ENCODE measurements at places on chromosomes 6 and 20. TPM values are rescaled to one million over a fixed set of nuclear protein-coding genes. Genes with fewer than 3 reads are reported as not detected.

DNA sequence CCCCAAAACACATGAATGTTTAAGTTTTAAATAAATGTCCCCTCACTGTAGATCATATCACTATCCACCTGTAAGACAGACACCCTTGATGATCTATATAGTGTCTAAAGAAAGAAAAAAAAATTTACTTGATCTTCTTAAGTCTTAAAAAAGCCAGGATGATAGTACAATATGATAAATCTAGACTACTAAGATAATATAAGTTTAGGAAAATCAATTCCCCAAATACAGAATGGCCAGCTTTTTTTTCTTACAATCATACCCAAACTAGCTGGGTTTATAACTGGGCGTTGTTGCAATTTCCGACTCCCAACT is 14.4 kb downstream of the ZNF217 start:
- peak overlapping the region; percentile 69 for H3K27ac ChIP-seq
- no peak for DNase-seq
- H3K27me3 ChIP-seq = no peaks in the 10 kb centered on the region
- peak overlapping the region; percentile 79 for H3K4me3 ChIP-seq

DNA sequence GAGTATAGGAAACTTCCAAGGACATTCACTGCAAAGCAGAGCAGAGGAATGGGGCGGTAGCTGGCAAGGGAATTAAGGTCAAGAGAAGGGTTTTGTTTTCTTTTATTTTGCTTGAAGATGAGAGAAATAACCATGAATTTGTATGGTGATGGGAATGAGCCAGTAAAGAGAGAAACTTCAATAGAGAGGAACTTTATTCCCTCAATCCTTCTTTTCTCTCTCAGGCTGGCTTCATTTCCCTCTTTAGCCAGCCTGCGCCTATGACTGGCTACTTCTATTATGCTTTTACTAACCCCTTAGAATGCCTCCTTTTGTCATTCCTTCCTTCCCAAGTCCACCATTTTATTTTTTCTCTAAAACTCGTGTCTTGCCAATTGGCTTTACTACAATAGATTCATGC is 101.4 kb upstream of the CEP85L start:
- DNase-seq = no peak
- H3K27ac ChIP-seq = no peak overlapping the region
- H3K4me3 ChIP-seq = no peak overlapping the region
- H3K4me1 ChIP-seq = no peaks in the 10 kb centered on the region
- no peaks in the 10 kb centered on the region for H3K36me3 ChIP-seq
- H3K27me3 ChIP-seq = no peaks in the 10 kb centered on the region

- no peaks in the 10 kb centered on the region for H3K27me3 ChIP-seq
- H3K4me3 ChIP-seq = no peak overlapping the region
- no peak overlapping the region for H3K27ac ChIP-seq
- no peaks in the 10 kb centered on the region for H3K36me3 ChIP-seq
These were observed 146.7 kb upstream of the LRFN2 start for GRCh38 chr6:40733770-40734396.

DNA sequence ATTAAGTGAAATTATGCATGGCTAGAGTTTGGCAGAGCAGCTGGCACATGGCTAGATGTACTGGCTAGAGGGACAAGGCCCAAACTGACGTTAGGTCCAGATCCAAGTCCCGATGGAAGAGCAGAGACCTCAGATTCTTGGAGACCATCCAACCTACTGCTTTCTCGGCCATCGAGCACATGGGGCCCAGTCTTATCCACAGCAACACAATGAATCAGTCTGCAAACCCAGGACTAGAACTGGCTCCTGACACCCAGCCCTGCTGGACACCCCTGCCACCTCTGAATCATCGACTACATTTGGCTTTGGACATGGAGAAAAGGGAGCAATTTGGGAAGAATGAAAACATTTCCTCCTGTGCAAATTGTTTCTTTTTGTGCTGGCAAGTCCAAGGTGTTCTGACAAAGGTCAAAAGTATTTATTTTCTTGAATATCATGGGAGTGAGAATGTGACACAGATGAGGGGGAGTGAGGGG is 23.9 kb upstream of the YWHAB start:
- H3K4me1 ChIP-seq = no peaks in the 10 kb centered on the region
- H3K4me3 ChIP-seq = no peak overlapping the region
- H3K27me3 ChIP-seq = no peaks in the 10 kb centered on the region
- DNase-seq = no peak
- H3K36me3 ChIP-seq = no peaks in the 10 kb centered on the region

- H3K27ac ChIP-seq = no peak overlapping the region
- no peak overlapping the region for H3K4me3 ChIP-seq
- peaks cover 27% of the 10 kb centered on the region for H3K4me1 ChIP-seq
- H3K27me3 ChIP-seq = no peaks in the 10 kb centered on the region
- H3K36me3 ChIP-seq = no peaks in the 10 kb centered on the region
- no peak for DNase-seq
These were observed 22.2 kb upstream of the SNRPB2 start for GRCh38 chr20:16707674-16708073.

GRCh38 chr6:27897580-27898206 is 14.5 kb downstream of the OR2B2 start:
- H3K27ac ChIP-seq = peak overlapping the region; percentile 15
- H3K4me3 ChIP-seq = no peak overlapping the region
- no peaks in the 10 kb centered on the region for H3K36me3 ChIP-seq

- H3K27ac ChIP-seq = no peak within 1 kb of the TSS
- H3K36me3 ChIP-seq = no peaks in the 10 kb centered on the region
- no peak within 1 kb of the TSS for H3K4me3 ChIP-seq
- no peak for DNase-seq
- H3K27me3 ChIP-seq = no peaks in the 10 kb centered on the region
These were observed at the start of gene ADGB for GRCh38 chr6:146598772-146599405. ADGB (plus strand) TSS chr6:146598972; CDS start chr6:146599041, 69 bp downstream.

DNA sequence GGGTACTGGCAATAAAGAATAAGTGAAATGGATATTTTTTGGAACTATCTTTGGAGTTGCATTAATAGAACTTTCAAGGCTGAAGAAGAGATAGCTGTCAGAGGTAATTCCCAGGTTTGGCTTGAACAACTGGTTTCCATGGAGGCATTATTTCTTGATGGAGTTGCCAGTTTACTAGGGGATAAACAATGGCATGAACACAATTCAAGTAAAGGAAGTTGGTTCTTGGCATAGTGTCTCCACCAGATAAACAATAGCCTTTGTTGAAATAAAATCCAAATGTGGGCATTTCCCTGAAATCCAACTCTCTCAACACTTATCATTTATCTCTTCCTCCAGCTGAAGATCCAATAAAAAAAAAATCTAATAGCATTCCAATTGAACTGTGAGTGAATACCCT is 454.9 kb downstream of the C6orf118 start:
- no peaks in the 10 kb centered on the region for H3K27me3 ChIP-seq
- no peaks in the 10 kb centered on the region for H3K36me3 ChIP-seq

Gene MYBL2
- 175 TPM for total RNA-seq

GRCh38 chr20:57770852-57771720 is 61.3 kb upstream of the PMEPA1 start:
- H3K36me3 ChIP-seq = no peaks in the 10 kb centered on the region
- H3K27ac ChIP-seq = no peak overlapping the region
- H3K4me3 ChIP-seq = no peak overlapping the region
- H3K4me1 ChIP-seq = no peaks in the 10 kb centered on the region
- no peak for DNase-seq

GRCh38 chr6:13927203-13927602 is 2.5 kb downstream of the RNF182 start:
- no peak overlapping the region for H3K27ac ChIP-seq
- H3K4me3 ChIP-seq = no peak overlapping the region
- DNase-seq = no peak
- H3K4me1 ChIP-seq = peaks cover 3% of the 10 kb centered on the region
- no peaks in the 10 kb centered on the region for H3K36me3 ChIP-seq

DNA sequence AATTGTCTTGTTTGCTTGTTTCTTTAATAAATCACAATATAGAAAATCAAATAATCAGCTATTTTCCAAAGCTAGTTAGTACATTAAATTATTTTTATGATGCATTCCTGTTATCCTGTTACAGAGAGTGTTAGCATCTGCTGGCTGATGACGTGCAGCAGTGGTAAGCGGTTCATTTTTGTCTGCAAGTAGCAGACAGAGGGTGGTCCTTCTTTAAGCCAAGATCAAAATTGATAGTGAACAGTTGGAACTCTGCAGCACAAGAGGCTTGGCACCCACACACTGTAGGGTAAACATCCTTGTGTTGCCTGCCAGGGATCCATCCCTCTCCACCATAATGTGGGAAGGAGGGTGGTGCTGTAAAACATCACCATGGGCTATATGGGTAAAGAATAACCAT is 158.3 kb downstream of the FRK start:
- H3K36me3 ChIP-seq = no peaks in the 10 kb centered on the region
- no peak overlapping the region for H3K4me3 ChIP-seq
- H3K27ac ChIP-seq = no peak overlapping the region
- H3K27me3 ChIP-seq = no peaks in the 10 kb centered on the region
- H3K4me1 ChIP-seq = no peaks in the 10 kb centered on the region

- no peaks in the 10 kb centered on the region for H3K27me3 ChIP-seq
- no peaks in the 10 kb centered on the region for H3K36me3 ChIP-seq
- no peak for DNase-seq
- H3K27ac ChIP-seq = no peak overlapping the region
These were observed 10.7 kb downstream of the MAPK14 start for GRCh38 chr6:36038120-36038876.

GRCh38 chr6:165842281-165842936 is 179.4 kb upstream of the PDE10A start:
- H3K27me3 ChIP-seq = peaks cover 13% of the 10 kb centered on the region
- no peak overlapping the region for H3K27ac ChIP-seq
- H3K36me3 ChIP-seq = no peaks in the 10 kb centered on the region
- no peak overlapping the region for H3K4me3 ChIP-seq

- no peak overlapping the region for H3K4me3 ChIP-seq
- H3K27ac ChIP-seq = no peak overlapping the region
- H3K27me3 ChIP-seq = peaks cover 5% of the 10 kb centered on the region
- H3K36me3 ChIP-seq = no peaks in the 10 kb centered on the region
These were observed 1.8 kb downstream of the PCSK2 start for GRCh38 chr20:17228624-17229061.

Gene NCOA3
- total RNA-seq = 96.2 TPM

DNA sequence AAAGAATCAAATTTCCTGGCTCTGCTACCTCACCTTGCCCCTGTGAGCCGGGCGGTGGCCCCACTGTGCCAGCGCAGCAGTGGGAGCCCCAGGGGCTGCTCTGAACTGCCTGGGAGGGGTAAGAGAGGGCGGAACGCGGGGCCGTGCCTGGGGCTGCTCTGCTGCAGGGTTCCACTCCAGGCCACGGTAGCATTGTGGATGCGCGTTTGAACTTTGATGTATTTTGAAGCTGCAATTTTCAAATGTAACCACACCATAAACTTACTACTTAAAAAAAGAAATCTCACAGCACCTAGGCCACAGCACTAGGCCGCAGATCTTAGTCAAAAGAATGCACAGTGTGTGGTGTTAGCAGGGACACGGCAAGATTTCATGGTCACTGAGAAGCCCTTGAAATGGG is 57.5 kb downstream of the PRDM1 start:
- no peak overlapping the region for H3K4me3 ChIP-seq
- DNase-seq = no peak
- H3K4me1 ChIP-seq = peaks cover 60% of the 10 kb centered on the region
- no peaks in the 10 kb centered on the region for H3K36me3 ChIP-seq

GRCh38 chr20:1336699-1337367 is 7.9 kb upstream of the SDCBP2 start:
- H3K27ac ChIP-seq = no peak overlapping the region
- H3K27me3 ChIP-seq = no peaks in the 10 kb centered on the region
- no peaks in the 10 kb centered on the region for H3K36me3 ChIP-seq
- no peak overlapping the region for H3K4me3 ChIP-seq
- no peak for DNase-seq
- peaks cover 5% of the 10 kb centered on the region for H3K4me1 ChIP-seq

- H3K4me3 ChIP-seq = no peak overlapping the region
- H3K27ac ChIP-seq = no peak overlapping the region
- no peaks in the 10 kb centered on the region for H3K4me1 ChIP-seq
- no peaks in the 10 kb centered on the region for H3K36me3 ChIP-seq
- H3K27me3 ChIP-seq = no peaks in the 10 kb centered on the region
These were observed 259.2 kb upstream of the MANEA start for GRCh38 chr6:95318137-95318536.

DNA sequence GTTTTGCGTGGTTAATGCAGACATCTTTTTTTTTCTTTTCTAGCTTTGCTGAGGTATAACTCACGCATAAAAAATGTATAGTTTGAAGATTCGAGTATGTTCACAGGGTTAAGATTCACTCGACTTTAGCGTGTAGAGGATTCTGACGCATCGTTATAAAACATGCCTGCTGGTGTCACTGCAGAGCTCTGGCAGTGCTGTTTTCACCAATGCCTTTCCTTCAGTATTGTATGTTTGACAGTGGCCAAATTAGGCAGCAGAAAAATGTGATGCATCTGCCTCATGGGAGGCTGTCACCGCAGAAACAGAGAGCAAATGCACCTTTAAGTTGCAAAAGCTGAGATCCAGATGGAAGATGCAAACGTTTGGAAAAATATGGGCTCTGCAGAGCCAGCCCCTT is 18.0 kb upstream of the SIRPB2 start:
- no peak overlapping the region for H3K27ac ChIP-seq
- no peaks in the 10 kb centered on the region for H3K27me3 ChIP-seq
- no peak for DNase-seq
- H3K36me3 ChIP-seq = no peaks in the 10 kb centered on the region

GRCh38 chr6:138498629-138499302 is 528 bp downstream of the NHSL1 start:
- no peak overlapping the region for H3K4me3 ChIP-seq
- H3K27me3 ChIP-seq = no peaks in the 10 kb centered on the region
- H3K36me3 ChIP-seq = no peaks in the 10 kb centered on the region
- H3K4me1 ChIP-seq = no peaks in the 10 kb centered on the region

Gene DEFB124
- total RNA-seq = not detected

- H3K36me3 ChIP-seq = no peaks in the 10 kb centered on the region
- H3K4me1 ChIP-seq = no peaks in the 10 kb centered on the region
- H3K27ac ChIP-seq = no peak overlapping the region
- H3K27me3 ChIP-seq = no peaks in the 10 kb centered on the region
- no peak overlapping the region for H3K4me3 ChIP-seq
These were observed 31.7 kb upstream of the CST1 start for GRCh38 chr20:23782366-23782983.

DNA sequence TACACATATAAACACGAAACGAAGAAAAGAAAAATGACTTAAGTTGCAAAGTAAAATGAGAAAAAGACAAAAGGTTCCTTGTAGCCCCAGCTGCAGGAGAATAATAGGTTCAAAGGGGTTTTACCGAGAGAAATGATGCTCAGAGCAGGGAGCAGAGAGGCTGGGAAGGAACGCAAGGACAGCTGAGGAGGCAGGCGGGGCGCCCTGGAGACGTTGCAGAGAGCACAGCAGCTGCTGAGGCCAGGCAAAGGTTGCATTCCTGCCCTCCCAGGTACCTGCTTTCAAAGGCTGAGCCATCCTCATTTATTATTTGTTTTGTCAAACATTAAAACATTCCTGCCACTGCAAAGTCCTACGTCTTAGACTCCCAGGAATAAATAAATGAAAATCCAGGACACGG is 16.2 kb upstream of the VAPB start:
- no peaks in the 10 kb centered on the region for H3K36me3 ChIP-seq
- H3K4me3 ChIP-seq = no peak overlapping the region
- no peaks in the 10 kb centered on the region for H3K4me1 ChIP-seq
- no peak overlapping the region for H3K27ac ChIP-seq
- no peaks in the 10 kb centered on the region for H3K27me3 ChIP-seq

GRCh38 chr20:62550087-62550632 is 74.4 kb upstream of the GATA5 start:
- no peaks in the 10 kb centered on the region for H3K36me3 ChIP-seq
- peaks cover 10% of the 10 kb centered on the region for H3K27me3 ChIP-seq
- H3K27ac ChIP-seq = no peak overlapping the region
- no peaks in the 10 kb centered on the region for H3K4me1 ChIP-seq

Gene SNX14
- 47.8 TPM for total RNA-seq

GRCh38 chr20:38973645-38974044 is 11.5 kb downstream of the DHX35 start:
- peaks cover 16% of the 10 kb centered on the region for H3K36me3 ChIP-seq
- H3K4me3 ChIP-seq = no peak overlapping the region
- H3K27ac ChIP-seq = peak overlapping the region; percentile 26
- DNase-seq = no peak
- H3K27me3 ChIP-seq = no peaks in the 10 kb centered on the region
- no peaks in the 10 kb centered on the region for H3K4me1 ChIP-seq

Gene HAO1
- total RNA-seq = not detected

Gene INSM1
- 0.08 TPM for total RNA-seq

Gene SEC63
- total RNA-seq = 63.1 TPM

All from GM12878 (cell line).